ENCODE measurements at places on chromosomes 13 and 19.

DNA sequence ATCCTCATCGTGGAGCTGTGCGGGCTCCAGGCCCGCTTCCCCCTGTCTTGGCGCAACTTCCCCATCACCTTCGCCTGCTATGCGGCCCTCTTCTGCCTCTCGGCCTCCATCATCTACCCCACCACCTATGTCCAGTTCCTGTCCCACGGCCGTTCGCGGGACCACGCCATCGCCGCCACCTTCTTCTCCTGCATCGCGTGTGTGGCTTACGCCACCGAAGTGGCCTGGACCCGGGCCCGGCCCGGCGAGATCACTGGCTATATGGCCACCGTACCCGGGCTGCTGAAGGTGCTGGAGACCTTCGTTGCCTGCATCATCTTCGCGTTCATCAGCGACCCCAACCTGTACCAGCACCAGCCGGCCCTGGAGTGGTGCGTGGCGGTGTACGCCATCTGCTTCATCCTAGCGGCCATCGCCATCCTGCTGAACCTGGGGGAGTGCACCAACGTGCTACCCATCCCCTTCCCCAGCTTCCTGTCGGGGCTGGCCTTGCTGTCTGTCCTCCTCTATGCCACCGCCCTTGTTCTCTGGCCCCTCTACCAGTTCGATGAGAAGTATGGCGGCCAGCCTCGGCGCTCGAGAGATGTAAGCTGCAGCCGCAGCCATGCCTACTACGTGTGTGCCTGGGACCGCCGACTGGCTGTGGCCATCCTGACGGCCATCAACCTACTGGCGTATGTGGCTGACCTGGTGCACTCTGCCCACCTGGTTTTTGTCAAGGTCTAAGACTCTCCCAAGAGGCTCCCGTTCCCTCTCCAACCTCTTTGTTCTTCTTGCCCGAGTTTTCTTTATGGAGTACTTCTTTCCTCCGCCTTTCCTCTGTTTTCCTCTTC, 6.3 kb downstream of the MYADM start:
- no peak for DNase-seq
- peaks cover 14% of the 10 kb centered on the region for H3K36me3 ChIP-seq
- peaks cover 16% of the 10 kb centered on the region for H3K4me1 ChIP-seq
- peaks cover 7% of the 10 kb centered on the region for H3K27me3 ChIP-seq
- no peak overlapping the region for H3K4me3 ChIP-seq

DNA sequence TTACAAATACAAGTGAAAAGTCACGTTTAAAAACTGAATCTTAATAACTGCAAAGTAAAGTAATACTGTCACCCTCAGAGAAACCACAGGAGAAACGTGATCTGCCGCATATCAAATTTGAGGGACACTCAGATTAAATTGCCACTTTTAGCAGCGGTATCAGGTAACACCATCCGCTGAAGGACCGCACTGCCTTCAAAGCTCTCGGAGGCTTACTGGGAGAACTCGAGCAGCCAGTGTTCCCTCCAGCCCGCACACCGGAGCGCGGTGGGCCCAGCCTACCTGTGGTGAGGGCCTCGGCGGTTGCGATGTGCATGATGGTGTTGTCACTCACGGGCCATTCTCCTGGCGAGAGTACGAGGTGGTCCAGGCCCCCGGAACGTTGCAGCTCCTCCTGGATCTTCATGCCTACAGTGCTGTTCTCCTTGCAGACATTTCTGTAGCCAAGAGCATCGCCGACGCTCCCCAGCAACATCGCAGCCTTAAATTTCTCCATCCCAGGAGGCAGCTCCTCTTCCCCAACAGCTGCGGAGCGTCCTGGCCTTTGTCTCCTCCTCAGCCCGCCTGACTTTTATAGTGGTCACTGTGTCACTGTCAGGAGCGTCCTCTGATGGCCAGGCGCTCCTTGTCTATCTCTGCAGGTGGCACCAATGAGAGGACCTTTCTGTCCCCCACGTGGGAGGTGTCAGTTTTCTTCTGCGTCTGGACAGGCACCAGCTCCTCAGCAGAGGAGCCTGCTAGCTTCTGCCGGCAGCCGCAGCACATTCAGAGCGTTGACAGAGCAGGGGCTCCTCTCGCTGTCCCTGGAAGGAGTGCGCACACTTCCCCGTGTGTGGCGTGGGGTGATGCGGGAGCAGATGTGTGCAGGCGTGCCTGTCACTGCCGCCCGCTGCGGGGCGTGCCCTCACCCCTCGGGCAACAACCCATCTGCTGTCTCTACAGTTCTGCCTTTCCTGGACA, at the start of gene ADPRHL1:
TSS of gene ADPRHL1 (minus strand) at position 547 of the 960 bp plus-strand sequence. CDS start at position 496, 51 bp downstream.
- peaks cover 9% of the 10 kb centered on the region for H3K4me1 ChIP-seq
- DNase-seq, result no peak
- peaks cover 4% of the 10 kb centered on the region for H3K36me3 ChIP-seq
- H3K27ac ChIP-seq, result no peak within 1 kb of the TSS
- no peaks in the 10 kb centered on the region for H3K27me3 ChIP-seq

DNA sequence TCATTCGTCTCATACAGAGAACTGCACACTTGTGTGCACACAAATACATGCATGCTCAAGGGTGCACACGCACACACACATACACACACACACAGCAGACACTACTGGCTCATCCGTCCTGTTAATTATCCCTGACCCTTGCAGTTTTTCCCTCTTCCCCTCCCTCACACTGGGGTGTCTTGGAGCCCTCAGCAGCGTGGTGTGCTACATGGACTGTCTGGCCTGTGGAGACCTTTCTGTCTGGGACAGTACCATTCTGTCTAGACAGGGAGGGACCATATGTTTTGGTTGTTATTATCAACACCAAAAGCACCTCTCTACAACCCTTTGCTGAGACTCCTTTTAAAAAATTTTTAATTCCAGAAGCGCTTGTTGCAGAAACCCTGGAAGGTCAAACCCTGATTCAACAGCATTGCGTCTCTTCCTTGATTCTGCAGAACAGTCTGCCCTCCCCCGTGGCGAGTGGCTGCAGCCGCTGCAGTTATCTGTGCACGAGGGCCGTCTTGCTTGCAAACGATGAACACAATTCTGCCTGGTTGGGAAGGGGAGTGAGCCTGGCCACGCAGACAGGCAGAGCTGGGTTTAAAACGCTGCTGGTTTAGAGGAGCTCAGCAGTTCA, 374.0 kb downstream of the IRS2 start:
- no peak overlapping the region for H3K27ac ChIP-seq
- no peaks in the 10 kb centered on the region for H3K4me1 ChIP-seq
- H3K27me3 ChIP-seq, result no peaks in the 10 kb centered on the region
- no peak overlapping the region for H3K4me3 ChIP-seq
- DNase-seq, result no peak

GRCh38 chr19:4609878-4610511, 29.3 kb upstream of the TNFAIP8L1 start:
- no peak overlapping the region for H3K4me3 ChIP-seq
- no peak for DNase-seq
- H3K36me3 ChIP-seq, result no peaks in the 10 kb centered on the region
- peaks cover 14% of the 10 kb centered on the region for H3K27me3 ChIP-seq
- no peak overlapping the region for H3K27ac ChIP-seq

DNA sequence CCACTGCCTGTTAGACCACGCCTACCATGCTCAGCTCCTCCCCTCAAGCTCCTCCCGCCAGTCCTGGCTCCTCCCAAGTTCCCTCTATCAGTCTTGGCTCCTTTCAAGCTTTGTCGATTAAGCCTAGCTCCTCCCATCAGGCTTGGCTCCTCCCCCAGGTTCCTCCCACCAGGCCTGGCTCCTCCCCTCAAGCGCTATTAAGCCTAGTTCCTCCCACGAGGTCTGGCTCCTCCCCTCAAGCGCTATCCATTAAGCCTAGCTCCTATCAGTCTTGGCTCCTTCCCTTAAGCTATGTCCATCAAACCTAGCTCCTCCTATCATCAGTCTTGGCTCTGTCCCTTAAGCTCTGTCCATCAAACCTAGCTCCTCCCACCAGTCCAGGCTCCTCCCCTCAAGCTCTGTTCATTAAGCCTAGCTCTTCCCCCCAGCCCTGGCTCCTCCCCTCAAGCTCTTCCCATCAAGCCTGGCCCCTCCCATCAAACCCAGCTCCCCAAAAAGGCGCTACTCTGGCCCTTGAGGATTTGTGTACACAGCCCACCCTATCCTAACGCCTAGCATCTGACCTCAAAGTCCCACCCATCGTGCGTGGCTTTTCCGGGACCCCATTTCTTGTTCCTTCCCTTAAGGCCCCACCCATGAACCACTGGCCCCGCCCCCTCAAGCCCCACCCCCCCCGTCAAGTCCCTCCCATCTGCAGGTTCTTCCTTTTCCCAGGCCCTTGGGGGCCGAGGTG, 10.0 kb downstream of the CAMSAP3 start:
- peaks cover 7% of the 10 kb centered on the region for H3K4me1 ChIP-seq
- H3K27me3 ChIP-seq, result peaks cover 27% of the 10 kb centered on the region
- DNase-seq, result no peak
- peaks cover 5% of the 10 kb centered on the region for H3K36me3 ChIP-seq
- H3K27ac ChIP-seq, result no peak overlapping the region

- H3K36me3 ChIP-seq, result no peaks in the 10 kb centered on the region
- DNase-seq, result no peak
- H3K4me3 ChIP-seq, result no peak overlapping the region
- no peak overlapping the region for H3K27ac ChIP-seq
- peaks cover 6% of the 10 kb centered on the region for H3K27me3 ChIP-seq
Measured at GRCh38 chr13:29746148-29746677, 104.2 kb downstream of the UBL3 start.
